ENCODE measurements at places on chromosomes 7 and 10.
A peak's percentile ranks its signal among the peaks of the same experiment; 100 is the strongest.

GRCh38 chr7:151251328-151251688 lies 2.8 kb upstream of the SMARCD3 start:
- DNase-seq = no peak

DNA sequence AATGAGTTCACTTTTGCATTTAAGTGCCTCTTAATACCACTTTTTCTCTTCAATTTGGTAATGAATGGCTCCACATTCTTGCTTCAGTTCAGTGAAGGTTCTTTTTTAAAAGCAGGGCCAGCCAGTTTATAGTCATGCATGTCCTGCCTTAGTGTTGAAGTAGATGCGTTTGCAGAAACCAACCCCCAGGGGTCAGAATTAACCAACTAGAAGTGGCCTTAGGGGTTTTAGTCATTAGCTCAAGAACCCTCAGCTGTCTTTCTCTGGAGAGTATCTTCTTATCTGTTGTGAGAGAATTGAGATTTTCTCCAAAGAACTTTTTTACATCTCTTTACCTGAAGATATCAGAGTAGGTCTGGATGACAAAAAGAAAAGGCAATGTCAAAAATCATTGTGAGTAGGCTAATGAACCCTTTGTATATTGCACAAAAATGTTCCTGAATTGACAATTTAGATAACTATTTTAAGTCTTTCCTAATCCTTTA lies 82.2 kb downstream of the PIK3CG start:
- DNase-seq = no peak

DNA sequence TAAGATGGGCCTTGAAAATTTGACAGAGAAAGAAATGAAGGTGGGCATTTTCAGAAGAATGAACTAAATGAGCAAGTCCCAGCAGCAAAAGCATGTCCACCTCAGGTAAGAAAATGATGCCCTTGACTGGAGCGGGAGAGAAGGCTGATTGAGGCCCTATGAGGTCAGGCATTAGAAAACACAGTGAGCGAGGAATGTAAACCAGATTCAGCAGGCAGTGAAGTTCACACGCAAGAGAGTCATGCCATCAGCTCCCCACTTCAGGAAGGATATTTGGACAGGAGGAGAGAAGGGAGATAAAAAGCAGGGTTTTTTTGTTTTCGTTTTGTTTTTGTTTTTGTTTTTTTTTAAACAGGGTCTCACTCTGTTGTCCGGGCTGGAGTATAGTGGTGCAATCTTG lies 166.4 kb downstream of the PPP1R17 start:
- DNase-seq = no peak

DNA sequence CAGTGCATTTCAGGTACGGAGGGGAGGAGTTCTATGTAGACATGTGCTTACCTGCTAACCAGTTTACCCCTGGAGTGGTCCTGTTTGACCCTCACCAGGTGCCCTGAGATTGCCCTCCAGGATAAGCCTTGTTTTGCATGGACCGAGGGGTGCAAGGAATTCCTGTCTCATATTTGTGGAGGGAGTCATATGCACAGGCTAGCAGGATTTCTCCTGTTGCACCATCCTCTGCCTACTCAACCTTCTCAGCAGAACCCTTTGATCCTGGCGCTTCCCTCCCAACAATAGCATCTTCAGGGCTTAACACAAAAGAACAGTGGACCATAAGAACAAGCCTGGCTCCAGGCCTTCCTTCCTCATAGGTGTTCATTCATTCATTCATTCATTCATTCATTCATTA lies 7.2 kb downstream of the TRPV6 start:
- no peak for DNase-seq

DNA sequence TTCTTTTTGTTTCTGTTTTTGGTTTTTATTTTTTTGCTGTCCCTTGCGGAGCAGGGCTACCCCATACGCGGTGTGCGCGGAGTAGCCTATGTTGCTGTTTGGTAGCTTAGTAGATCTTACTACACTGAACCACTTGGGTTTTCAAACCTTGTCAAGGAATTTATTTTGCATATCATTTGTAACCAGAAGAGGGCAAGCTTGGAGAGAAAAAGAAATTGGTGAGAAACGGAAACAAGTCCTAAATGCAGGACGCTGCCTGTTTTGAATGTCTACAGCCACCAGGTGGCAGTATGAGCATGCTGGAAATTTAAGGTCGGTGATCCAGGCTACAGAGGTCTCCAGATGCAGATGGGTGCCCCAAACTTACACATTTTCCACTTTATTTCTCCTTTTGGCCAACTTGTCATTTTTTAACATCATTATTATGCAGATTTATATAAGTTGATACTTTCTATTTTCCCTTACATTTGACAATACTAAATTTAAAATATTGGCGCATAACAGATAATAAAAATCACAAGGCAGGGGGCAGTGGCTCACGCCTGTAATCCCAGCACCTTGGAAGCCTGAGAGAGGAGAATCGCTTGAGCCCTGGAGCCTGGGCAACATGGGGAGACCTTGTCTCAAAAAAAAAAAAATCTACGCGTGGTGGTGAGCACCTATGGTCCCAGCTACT lies 15.3 kb upstream of the TRA2A start:
- peak; percentile 46 for DNase-seq

- no peak for DNase-seq
Measured at GRCh38 chr10:7385114-7385513, 25.7 kb downstream of the SFMBT2 start.

DNA sequence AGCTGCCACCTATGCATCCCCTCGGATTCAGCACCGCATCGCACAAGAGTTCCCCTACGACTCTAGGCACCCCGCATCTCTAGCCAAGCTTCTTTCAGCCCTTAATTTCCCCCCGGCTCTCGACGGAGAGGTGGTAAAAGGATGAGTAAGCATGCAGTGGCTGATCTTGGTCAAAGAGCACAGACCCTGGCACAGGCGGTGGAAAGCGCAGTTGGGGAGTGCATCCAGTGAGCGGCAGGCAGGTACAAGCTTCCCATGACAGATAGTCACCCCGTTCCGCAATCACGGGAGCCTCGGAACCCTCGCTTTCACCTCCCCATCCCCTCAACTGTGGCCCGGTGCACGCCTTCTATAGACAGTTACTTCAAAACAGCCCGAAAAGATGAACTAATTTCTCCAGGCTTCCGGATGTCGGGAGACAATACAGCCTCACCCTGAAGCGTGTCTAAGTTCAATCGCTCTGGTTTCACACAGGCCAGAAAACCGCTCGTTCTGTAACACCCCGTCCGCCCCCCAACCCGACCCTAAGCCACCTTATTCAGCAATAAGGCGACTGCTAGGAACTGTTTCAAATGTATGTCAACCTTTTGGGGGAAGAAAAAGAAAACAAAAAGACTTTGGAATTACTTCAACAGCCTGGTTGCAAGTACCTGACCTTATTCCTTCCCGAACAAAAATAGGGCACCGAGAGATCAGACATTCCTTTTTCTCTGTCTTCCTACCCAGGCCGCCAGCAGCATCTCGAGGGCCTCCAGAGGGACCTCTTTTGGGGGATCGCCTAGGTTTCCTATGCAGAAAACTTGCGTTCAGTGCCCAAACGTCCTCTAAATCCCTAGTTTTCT lies 1.4 kb downstream of the RHEB start:
- peak; percentile 27 for DNase-seq

- no peak for DNase-seq
Measured at GRCh38 chr10:90587081-90587491, 270.8 kb downstream of the HTR7 start.

GRCh38 chr7:66297579-66297978 lies 92.4 kb downstream of the TPST1 start:
- no peak for DNase-seq

- no peak for DNase-seq
Measured at GRCh38 chr7:113628948-113629847, 289.6 kb downstream of the PPP1R3A start.

DNA sequence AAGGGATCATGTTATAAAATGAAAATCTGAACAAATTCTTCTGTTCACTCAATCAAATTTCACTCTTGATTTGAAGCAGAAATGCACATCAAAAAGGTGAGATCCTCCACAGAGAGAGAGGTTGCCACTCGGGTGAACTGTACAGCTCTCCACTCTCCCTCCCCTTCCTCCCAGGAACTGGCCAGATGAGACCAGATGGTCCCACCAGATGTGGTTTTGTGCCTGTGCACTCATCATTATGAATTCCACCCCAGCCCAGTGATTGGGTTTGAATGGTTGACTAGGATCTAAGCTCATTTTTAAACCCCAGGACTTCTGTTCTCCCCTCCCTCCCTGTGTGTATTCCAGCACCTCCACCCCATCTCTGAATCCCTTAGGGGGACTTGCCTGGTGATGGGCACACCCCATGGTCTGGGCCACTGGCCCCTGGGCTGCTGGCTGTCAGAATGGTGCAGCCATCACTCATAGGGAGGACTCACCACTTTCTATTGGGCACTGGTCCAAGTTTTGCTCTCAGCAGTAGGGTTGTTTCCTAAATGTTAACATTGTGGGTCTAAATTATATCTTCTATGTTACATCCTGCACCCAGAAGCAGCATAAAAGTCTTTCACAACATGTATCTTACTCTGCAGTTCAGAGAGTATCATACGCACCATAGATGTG lies 393.1 kb downstream of the TNS3 start:
- no peak for DNase-seq

GRCh38 chr7:63093481-63093880 lies 905.2 kb upstream of the ZNF722 start:
- no peak for DNase-seq

DNA sequence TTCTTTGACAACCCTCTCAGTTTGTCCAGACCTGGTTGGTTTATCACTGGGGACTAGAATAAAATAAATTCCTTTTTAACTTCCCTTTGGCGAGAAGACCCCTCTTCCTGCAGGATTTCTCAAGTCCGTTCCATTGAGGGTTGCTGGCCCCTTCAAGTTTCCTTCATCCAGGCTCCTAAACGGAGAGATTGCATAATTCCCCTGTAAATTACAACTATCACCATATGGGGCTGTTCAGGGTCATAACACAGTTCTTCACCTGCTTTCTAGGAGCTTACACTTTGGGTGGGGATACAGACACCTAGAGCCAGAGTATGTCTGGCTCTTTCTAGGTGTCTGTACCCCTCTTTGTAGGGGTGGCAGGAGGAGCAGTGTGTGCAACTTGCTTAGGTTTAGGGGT lies 3.3 kb upstream of the COPS6 start:
- no peak for DNase-seq

DNA sequence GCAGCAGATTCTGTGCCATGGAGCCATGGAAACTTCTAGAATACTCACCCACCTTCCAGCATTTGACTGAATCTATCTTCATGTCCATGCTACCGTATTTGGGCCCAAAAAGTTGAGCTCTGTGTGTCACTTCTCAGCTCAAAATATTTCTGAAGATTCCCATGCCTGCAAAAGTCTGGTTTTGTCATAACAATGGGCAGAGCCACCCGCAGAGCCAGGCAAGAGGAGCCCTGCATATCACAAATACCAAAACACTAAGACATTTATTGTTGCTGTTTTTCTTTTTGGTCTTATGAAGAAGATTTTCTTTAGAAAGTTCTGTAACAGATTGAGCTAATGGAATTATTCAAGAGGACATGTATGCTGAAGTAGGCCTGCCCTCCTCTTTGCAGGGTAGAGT lies 68.1 kb downstream of the PRTFDC1 start:
- no peak for DNase-seq

GRCh38 chr7:36781011-36781738 lies 56.9 kb upstream of the AOAH start:
- DNase-seq = no peak

- DNase-seq = no peak
Measured at GRCh38 chr10:72375585-72375984, 20.9 kb upstream of the DNAJB12 start.

DNA sequence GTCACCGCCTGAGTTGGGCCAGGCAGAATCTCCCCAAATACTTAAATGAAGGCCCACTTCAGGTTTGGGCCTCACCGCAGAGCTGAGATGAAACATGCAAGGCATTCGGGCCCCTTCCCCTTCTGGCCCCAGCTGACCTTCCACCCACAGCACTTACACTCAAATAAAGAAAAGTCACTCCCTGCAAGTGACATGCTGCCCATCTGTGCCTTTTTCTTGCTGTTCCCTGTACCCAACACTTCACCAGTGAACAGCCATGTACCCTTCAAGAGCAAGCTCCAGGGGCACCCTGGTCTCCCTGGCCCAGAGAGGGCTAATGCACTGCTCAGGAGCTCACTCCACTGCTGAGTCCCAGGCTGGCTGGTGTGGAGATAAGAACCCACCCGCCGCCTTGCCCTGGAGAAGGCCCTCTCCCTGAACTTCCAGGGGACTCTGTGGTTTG lies 40.7 kb downstream of the ZCCHC24 start:
- no peak for DNase-seq

DNA sequence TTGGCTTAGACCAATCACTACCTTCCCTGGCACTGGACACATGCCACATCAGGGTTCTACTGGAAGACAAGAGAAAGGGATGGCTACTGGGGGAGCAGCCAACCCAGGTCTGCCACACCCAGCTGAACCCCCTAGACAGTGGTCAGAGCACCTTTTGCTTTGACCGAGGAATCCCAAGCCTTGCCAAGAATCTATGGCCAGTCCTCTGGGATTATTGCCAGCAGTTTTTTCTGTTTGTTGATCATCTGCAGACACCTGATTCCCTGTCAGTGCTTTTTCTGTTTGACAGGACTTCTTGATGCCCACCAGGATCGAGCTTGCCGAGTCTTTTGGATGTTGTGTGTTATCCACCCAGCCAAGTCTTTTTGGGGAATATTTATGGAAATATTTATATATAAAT lies 476.2 kb upstream of the GALNT17 start:
- no peak for DNase-seq

DNA sequence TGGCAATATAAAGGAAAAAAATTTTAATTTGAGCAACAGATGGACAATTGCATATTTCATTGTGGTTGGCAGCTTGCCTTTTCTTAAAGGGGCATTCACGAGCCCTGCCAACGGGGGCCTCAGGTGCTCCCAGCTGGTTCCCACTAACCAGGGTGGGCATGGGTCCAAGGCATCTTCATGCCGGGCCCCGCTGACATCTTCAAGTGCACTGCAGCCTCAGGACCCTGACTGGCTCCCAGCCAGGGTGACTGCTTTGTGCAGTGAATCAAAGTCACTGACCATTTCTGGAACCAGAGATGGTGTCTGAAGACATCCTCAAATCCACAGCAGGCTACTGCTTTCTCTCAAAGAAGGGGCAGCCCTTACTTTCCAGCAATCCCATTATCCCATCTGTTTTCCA lies 275.2 kb upstream of the MGMT start:
- no peak for DNase-seq

GRCh38 chr10:35769795-35770194 lies 127.7 kb upstream of the FZD8 start:
- DNase-seq = no peak

GRCh38 chr10:104327745-104328645 lies 10.3 kb downstream of the ITPRIP start:
- no peak for DNase-seq

DNA sequence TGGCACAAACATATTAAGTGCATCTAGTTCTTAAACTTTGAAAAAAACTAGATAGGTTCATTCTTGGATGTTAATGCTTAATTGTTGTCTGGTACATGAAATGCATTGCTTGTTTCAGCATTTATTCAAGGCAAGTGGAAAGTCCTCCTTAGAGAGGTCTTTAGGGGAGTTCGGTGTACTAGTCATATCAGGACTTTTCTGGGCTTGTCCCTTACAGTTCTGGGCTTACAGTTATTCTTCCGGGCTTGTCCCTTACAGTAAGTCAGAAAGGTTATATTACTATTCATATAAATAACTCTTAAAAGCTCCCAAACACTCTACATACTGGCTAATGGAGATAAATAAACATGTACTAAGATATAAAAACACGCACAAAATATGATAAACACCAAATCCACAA lies 61.6 kb upstream of the MRLN start:
- DNase-seq = no peak

Measured in stimulated activated CD8-positive, alpha-beta memory T cell treated with anti-CD3 and anti-CD28 coated beads, Interleukin-4, amount 100 ng/mL, for 4 hours (primary cell).